ENCODE measurements at places on chromosomes 12 and 14.

DNA sequence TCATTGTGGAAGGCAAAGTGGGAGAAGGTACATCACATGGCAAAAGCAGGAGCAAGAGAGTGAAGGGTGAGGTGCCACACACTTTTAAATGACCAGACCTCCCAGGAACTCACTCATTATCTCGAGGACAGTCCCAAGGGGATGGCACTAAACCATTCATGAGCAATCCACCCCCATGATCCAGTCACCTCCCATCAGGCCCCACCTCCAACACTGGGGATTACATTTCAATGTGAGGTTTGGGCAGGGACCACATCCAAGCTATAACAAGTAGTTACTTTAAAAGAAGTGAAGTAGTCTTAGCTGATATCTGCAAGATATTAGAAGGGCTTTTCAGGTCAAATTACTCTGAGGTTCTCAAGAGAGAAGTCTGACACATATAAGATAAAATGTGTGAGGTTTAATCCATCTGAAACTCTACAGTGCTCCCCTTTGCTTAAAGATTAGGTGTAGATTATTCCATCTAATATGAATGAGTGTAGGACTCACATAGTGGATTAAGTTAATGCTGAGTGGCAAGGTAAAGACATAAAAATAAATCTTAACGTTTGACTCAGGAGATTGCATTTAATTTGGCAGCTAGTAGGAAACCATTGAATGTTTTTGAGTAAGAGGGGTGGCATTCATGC lies 130.8 kb downstream of the TMX1 start:
- DNase-seq = no peak

DNA sequence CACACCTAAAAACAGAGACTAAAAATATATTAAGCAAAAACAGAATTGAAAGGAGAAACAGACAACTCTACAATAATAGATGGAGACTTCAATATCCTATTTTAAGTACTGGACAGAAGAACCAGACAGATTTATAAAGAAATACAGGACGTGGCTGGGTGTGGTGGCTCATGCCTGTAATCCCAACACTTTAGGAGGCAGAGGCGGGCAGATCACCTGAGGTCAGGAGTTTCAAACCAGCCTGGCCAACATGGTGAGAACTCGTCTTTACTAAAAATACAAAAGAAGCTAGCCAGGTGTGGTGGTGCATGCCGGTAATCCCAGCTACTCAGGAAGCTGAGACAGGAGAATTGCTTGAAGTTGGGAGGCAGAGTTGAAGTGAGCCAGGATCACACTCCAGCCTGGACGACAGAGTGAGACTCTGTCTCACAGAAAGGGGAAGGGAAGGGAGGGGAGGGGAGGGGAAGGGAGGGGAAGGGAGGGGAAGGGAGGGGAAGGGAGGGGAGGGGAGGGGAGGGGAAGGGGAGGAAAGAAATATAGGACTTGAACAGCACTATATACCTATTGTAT lies 53.0 kb downstream of the CDK17 start:
- no peak for DNase-seq

DNA sequence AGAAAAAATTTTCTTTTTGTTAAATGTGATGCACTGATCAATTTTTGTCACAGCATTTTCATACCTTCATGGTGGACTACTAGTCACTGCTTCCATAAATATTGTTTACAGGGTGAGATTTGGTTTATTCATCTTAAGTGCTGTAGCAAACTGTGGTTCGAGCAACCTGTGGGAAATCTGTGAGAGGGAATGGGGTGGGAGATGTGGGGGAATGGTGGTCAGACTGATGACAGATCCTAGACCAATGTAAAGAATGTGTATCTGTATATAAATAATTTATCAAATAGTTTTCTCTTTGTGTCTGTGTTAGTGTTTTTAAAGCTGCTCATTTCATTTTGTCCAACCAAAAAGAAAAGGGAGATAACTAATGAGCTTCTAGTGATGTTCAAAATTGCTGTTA lies 26.7 kb downstream of the CSRP2 start:
- no peak for DNase-seq

GRCh38 chr12:118463677-118464076 lies 87.3 kb downstream of the SUDS3 start:
- no peak for DNase-seq

GRCh38 chr12:124379938-124380754 lies 85.3 kb downstream of the RFLNA start:
- no peak for DNase-seq

GRCh38 chr14:60512126-60512525 lies 3.2 kb downstream of the SIX6 start:
- DNase-seq = no peak

GRCh38 chr14:87122166-87122565 lies 870.8 kb downstream of the GALC start:
- DNase-seq = no peak

- no peak for DNase-seq
Observed at GRCh38 chr14:61547186-61548069, 147.9 kb upstream of the HIF1A start.

DNA sequence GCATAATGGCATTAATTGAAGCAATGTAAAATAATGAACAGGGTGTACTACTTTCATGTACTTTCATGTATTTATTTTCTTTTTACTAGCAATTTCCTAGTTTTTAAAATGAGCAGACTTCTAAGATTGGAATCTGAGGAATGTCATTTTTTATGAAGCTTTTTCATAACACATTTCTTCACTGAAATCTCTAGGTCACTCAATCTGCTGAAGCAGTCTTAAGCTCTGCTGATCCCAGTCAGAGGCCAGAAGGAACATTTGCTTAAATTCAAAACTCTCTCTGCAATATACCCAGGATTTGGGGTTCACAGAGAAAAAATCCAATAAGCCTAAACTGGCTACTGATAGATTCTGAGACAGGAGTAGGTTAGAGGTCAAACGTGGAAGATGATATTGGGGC lies 73.6 kb upstream of the CNTN1 start:
- DNase-seq = no peak

DNA sequence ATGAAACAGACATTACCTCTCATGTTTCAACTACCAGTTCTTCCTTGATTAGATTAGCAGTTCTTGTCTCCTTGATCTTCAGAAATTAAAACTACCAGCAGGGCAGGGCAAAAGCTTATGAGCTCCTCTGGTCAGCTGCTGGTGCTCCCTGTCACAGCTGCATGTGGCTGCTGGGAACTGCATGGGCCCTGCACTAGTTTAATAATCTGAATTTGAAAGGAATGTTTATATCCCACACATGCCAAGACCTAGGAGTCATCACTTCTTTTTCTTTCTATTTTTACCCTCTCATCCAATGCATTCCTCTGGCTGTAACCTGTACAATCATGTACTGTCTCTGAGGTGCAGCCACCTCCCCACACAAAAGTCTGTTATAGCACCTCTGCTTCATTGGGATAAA lies 73.9 kb downstream of the ARMH4 start:
- DNase-seq = no peak
